NCI-H1048 (cell line): ENCODE measurements at places on chromosomes 7 and 10.

DNA sequence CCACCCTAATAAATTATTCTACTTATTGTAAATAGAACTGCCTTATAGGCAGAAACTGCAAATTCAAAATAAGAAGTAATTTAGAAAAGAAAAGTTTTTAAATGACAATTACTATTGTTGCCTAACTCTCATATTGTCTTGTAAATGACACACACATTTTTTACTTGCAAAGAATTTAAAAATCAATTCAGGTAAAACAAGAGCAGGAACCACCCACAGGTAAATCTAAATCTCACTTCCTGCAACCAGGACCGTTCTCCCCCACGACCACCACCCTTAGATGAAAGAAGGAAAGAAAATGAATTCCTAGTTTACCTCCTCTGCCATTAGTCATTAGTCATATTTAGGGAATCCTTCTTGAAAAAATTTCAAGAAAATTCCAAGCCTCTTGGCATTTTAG is 4.8 kb upstream of the AASS start:
- DNase-seq: no peak

DNA sequence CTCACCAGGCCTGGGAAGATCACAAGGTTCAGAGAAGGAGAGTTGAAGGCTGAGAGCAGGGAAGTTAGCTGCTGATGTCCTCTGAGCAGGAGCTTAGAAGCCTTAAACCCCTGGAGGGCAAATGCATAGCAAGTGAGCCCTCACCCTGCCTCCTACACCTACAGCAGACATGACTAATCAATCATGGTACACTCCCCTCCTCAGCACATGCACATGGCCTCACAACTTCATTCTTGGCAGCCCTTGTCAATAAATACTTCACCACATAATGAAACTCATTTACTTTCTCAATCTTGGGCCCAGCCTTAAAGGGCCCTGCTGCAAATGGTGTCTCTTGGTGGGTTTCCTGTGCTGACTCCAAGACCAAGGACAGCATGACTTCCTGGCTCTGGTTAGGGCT is 12.9 kb downstream of the MMRN2 start:
- no peak for DNase-seq

GRCh38 chr10:7027237-7027912 is 383.5 kb downstream of the SFMBT2 start:
- DNase-seq: no peak

DNA sequence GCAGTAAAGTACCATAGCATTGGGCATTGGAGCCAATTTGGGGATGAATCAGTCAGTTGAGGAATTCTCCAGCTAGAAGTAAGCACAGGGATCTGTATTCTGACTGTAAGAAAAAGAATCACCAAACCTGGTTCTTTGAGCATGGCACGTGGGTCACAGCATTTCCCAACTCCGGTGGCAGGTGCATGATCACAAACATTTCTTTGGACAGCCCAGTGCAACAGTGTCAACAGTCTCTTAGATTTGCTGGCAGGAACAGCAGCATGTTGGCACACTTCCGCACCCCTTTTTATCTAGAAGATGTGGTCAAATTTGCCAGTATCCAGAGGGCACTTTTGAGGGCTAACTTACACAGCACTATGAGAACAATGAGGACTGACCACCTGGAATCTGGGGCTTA is 437.5 kb upstream of the GHITM start:
- DNase-seq: no peak

- no peak for DNase-seq
Measured at GRCh38 chr7:116670409-116671015, 1.5 kb upstream of the MET start.

DNA sequence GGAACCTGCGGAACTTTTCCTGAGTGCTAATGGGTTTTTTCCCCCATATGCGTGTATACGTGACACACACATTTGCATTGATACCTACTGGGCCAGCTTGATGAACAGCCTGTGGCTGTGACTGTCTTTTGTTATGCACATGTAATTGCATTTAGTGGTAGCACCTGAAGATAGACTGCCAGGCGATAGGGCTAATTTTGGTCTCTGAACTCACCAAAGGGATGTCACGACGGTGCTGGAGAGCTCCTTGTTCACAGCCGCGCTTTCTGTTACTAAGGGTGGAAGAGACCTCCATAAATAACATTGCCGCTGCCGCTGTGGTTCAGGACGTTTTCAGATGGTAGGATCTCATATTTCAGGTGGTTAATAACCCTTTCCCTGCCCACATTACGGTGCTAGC is 133.2 kb downstream of the CAMK1D start:
- DNase-seq: no peak
